ENCODE measurements at places on chromosomes 2 and 18.

DNA sequence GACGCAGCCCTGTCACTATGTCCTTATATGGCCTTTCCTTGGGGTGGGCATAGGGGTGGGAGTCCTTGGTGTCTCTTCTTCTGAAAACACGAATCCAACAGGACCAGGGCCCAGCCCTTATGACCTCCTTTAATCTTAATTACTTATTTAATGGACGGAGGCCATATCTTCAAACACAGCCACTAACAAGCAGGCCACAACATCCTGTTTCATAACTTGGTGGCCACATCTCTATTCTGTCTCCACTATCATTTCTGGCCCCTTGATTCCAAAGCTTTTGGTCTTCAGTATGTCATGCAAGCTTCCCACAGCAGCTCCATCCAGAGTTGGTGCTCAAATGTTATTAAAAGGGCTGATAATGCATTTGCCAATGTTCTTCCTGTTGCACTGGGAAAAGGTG is 287.3 kb upstream of the SMIM21 start:
- no peak for DNase-seq

- no peak for DNase-seq
Measured at GRCh38 chr2:48247206-48247605, 282.7 kb upstream of the STON1 start.

DNA sequence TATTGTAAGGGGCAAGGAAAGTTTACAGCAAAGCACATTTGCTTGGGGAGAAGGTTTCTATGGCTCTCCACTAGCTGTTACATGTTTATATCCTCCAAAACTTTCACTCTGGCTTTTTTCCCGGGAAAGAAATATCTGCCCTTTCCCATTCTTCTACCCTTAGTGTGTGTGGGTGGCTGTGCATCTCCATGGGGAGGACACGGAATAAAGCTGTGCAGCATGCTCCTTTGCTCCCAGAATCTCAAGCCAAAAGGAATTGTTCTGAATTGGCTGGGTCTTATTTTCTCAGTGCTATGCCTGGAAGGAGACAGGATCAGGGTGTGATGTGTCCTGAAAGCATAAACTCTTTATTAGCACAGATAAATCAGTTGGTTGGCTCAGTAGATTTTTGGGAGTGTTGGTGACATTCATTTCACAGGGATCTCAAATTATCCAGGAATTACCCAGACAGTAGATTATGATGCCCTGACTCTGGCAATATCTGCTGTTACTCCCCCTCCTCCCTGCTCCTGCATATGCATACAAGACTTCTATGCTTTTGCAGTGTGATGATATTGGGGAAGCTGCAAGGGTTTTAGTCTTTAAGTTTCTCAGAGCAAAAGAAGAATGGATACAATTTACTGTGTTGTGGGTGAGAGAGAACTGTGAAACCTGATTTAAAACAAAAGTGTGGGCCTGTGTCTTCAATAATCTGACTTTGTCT is 63.1 kb downstream of the PARD3B start:
- peak; percentile 57 for DNase-seq

DNA sequence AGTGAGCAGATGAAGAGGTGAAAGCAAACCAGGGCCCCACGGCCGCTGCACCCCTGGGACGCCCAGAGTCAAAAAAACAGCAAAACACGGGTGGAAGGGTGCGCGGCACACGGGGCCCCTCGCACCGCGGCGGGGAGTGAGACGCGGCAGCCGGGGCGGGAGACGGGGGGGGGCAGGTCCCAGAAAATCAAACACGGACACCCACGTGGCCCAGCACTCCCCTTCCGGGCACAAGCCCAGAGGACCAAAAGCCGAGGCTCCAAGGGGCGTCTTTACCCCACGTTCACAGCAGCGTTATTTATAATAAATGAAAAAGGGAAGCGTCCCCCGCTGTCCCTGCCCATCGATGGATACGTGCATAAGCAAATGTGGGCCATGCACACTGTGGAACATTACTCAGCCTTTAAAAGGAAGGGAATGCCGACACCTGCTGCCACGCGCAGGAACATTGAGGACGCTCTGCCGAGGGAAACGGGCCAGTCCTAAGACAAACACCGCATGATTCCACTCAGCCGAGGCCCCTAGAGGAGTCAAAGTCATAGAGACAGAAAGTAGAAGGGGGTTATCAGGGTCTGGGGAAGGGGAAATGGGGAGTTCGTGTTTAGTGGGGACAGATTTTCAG is 677 bp upstream of the COPS9 start:
- DNase-seq = no peak

GRCh38 chr2:109422071-109422757 is 191.6 kb downstream of the SEPTIN10 start:
- no peak for DNase-seq

DNA sequence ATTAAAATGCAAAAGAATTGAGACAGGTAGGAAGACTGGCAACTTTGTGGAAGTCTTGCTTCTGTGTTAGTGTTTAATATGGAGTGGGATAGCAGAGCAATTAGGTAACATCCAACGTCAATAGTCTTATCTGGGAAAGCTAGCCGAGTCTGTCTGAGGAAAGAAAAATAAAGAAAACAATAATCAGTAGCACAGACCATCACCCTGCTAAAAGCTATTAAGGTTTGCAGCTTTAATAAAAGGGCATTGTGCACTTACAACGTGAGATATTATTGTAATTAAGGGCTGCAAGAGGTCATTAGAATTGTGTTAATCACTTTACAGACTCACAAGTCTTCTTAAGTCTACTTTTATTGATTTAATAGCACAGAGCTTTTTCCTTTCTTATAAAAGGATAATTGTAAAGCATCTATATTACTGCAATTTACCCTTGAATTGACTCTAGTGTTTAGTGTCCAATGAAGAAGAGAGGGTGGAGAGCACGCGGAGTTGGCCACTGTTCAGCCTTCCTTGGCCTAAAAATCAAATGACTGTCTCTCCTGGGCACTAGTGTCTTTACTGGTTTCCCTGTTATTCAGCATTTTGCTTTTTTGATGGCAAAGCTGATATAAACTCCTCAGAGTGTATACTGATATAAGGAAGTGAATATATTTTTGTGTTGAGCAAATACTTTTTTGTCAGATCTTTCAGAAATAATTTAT is 2.0 kb downstream of the CDH7 start:
- no peak for DNase-seq

- DNase-seq = peak; percentile 43
Measured at GRCh38 chr2:197673606-197674005, 1.8 kb downstream of the RFTN2 start.

- DNase-seq = no peak
Measured at GRCh38 chr2:54088719-54089118, 26.7 kb upstream of the ACYP2 start.

DNA sequence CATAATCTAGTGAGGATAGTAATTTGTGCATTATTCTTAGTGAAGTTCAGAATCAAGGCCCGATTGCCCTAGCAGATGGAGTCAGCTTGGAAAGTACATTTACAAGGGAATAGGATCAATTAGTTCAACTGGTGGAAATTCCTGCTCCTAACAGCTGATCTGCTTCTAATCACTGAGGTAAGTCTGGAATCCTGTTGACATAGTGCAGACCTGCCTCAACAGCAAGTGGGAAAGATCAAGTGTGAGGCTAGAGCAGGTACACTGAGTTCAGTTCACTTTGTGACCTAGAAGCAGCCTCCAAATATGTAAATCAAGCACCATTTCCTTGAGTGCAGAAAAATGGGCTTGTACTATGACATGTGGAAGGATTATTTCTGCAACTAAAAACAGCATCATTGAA is 111.2 kb upstream of the NOSTRIN start:
- no peak for DNase-seq

DNA sequence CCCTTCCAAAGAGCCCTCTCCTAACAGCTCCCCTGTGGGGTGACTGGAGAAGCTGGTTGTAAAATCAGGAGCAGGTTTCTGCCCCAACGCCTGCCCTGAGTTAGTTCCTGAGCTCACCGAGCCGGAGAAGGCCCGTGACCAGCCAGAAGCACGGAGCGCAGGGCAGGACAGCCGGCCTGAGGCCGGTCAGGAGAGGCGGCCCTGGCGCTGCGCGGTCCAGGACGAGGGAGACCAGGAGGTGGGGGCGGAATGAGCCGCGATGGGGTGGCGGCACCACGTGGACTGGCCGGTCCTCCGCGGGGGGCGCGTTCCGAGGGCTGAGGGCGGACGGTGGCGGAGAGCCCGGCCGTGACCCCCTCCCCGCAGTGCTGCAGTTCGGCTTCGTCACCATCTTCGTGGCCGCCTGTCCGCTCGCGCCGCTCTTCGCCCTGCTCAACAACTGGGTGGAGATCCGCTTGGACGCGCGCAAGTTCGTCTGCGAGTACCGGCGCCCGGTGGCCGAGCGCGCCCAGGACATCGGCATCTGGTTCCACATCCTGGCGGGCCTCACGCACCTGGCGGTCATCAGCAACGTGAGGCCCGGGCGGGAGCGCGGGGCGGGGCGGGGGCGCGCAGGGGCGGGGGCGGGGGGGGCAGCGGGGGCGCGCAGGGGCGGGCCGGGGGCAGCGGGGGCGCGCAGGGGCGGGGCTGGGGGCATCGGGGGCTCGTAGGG is 29.0 kb downstream of the ANO7 start:
- peak; percentile 60 for DNase-seq

DNA sequence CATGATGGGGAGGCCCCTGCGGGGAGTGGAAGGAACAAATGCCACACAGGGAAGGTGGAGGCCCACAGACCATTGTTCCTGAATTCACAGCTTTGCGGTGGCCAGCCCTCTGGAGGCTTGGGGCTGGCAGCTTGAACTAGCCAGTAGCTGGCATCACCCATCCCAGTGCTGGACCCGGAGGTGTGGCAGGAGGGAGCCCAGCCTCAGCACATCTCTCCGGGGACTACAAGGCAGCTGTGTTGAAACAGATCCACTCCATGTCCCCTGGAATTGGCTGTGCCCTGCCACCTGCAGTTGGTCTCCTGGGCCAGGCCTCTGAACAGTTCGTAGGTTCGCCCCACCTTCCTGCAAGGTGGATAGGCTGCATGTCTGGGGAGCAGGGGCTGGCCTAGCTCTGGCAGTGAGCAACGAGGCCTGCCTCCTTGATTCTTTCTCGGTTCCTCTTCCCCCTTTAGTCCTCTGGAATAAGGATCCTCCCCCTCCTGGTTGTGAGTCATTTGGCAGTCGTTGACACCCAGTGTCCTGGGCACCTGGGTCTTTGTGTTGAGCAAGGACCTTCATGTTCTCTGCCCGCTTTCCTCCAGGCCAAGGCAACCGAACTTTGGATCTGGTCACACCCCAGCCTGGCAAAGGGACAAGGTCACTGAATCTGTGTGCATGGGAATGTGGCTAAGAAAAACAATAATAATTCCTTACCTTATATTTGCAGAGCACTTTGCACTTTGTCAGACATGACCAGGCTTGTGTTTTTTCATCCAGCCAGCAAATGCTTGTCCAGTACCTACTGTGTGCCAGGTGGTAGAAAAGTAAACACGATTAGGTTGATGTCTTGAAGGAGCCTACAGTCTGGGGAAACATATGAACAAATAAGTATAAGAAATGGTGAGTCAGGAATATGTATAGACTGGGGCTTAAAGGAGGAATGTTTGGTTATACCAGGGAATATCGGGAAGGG is 55.0 kb upstream of the MCFD2 start:
- no peak for DNase-seq
